Activated naive CD4-positive, alpha-beta T cell treated with Interleukin-2 at 50 U/mL for 16 hours (primary cell): ENCODE measurements at places on chromosomes 16 and 17.

DNA sequence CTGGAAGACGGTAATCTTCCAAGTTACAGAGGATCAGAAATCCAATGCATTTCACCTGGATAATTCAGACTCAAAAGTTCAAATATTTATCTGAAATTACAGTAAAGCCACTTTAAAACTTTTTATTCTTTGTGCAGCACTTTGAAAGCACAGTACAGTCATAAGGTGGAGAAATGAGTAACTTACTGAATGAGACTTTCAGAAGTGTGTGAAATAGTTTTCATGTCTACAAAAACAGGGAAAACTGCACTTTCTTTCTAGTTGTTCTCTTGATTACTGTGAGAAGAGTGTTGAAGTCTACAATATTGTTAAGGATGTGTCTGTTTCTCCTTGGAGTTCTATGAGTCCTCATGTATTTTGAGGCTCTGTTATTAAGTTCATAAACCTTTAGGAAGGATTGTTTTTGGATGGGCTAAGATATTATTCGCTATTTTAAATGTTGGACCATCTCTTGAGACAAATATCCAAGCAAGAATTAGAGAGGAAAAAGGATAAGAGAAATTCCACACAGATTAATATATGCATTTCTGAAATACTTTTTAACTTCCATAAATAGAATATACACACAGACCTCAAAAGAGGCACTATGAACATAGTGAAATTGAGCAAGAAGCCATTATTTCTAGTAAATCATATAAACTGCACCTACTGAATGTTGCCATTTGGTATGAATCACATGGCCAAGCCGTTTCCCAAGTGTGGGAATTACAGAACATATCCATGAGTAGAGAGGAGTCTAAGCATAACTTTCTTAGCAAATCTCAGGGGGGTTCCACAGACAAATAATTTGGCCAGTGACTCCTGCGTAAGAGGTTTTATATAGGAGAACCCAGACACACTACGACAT lies 83.6 kb upstream of the PLEKHM1 start:
- DNase-seq: no peak

DNA sequence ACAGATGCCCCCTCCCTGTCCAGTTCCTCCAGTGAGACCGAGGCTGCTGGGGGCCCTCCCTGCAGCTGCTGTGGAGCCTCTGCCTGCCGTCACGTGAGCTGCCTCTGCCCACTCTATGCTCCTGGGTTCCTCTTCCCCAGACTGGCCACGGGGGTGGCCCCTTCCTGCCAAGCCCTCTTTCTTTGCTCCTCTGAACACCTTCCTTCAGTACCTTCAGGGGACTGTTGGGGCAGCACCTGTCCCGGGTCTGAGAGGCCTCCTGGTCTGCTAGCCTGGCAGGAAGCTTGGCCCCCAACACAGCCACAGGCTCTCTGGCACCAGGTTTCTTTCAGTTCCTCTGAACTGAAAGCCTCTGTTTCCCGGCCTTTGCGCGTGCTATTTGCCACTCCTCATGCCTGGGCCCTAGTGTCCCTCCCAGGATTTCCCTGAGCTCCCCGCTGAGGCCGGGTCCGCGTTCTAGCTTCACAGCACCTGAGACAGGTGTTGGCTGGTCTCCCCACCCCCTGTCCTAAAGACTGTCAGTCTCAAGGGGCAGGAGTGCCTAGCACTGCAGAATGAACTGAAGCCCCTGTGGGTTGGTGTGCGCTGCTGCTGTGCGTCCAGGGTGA lies 6.6 kb upstream of the ATP6V0C start:
- no peak for DNase-seq

DNA sequence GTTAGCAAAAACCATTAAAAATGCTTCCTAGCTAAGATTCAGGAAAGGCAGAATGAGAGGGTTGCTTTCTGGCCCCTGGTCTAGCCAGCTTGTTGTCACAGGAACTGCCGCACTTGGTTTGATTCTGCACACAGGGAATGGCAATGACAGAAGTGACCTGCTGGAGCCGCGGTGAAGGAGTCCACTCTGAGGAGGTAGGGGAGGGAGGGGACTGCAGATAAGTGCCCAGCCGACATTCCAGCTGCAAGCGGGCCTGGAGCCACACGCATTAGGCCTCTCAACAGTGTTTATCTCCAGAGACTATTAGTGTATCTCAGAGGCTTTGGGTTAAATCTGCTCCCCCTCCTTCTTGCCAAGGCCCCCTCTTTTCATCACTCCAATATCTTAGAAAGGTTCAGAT lies 38.6 kb downstream of the CDRT15 start:
- no peak for DNase-seq

- no peak for DNase-seq
Observed at GRCh38 chr16:84963066-84963465, 48.3 kb downstream of the ZDHHC7 start.

GRCh38 chr17:65759532-65759931 lies 198.1 kb upstream of the AXIN2 start:
- no peak for DNase-seq

GRCh38 chr16:50801036-50801435 lies 59.1 kb downstream of the CYLD start:
- DNase-seq: no peak

DNA sequence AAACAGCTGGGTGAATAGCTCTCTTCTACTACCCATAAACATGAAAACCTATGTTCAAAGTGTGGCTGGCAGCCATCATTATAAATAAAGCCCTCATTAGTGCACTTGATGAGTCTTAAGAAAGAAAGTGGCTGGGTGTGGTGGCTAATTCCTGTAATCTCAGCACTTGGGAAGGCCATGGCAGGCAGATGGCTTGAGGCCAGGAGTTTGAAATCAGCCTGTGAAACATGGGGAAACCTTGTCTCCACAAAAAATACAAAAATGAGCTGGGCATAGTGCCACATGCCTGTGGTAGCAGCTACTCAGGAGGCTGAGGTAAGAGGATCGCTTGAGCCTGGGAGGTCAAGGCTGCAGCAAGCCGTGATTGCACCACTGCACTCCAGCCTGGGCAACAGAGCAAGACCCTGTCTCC lies 28.3 kb upstream of the APPBP2 start:
- DNase-seq: no peak
